Activated naive CD8-positive, alpha-beta T cell treated with anti-CD3 and anti-CD28 coated beads, Interleukin-2, amount 50 U/mL, for 24 hours (primary cell): ENCODE measurements at places on chromosomes 7 and 10.

DNA sequence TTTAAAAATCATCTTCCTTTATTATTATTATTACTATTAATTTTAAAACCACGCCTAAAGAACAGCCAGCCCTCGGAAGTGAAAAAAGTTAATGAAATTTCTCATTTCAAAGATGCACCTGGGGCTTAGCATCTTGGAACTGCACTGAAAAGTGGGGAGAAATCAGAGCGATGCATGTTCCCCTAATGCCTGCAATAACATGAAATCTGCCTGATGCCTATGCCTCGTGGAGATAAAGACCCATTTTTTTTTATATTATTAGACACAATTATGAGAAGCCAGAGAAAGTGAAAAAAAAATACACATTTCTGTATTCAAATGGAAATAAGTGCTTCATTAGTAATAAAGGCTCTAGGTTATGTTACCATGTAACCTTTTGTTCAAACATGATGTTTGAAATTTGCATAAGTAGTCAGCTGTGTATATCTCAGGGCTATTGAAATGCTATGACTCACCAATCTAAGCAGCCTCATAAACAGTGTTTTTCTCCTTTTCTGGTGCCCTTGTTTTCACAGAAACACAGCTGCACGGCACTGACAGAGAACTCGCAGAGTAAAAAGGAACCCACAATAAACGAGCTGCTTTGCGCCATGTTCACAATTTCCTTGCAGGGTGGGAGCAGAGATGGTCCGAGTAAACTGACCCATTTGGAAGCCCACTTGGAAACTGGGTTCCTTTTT lies 175.8 kb upstream of the PRKCQ start:
- no peak for DNase-seq

DNA sequence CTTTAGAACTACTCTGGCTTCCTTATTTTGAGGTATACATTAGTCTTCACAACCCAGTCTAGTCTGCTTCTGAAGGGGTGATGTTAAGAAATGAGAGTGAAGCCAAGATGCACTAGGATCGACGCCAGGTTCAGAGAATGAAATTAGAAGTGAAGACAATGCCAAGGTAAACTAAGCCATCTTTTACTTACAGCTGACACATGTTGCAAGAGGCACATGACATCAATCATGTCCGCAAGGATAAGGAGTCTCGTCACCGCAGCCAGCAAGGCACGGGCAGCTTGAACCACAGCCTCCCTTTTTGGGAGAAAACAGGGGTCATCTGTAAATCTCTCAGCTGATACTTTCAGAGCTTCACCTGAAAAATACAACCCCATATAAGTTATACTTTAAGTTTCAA lies 156.7 kb downstream of the CTNNA3 start:
- no peak for DNase-seq

DNA sequence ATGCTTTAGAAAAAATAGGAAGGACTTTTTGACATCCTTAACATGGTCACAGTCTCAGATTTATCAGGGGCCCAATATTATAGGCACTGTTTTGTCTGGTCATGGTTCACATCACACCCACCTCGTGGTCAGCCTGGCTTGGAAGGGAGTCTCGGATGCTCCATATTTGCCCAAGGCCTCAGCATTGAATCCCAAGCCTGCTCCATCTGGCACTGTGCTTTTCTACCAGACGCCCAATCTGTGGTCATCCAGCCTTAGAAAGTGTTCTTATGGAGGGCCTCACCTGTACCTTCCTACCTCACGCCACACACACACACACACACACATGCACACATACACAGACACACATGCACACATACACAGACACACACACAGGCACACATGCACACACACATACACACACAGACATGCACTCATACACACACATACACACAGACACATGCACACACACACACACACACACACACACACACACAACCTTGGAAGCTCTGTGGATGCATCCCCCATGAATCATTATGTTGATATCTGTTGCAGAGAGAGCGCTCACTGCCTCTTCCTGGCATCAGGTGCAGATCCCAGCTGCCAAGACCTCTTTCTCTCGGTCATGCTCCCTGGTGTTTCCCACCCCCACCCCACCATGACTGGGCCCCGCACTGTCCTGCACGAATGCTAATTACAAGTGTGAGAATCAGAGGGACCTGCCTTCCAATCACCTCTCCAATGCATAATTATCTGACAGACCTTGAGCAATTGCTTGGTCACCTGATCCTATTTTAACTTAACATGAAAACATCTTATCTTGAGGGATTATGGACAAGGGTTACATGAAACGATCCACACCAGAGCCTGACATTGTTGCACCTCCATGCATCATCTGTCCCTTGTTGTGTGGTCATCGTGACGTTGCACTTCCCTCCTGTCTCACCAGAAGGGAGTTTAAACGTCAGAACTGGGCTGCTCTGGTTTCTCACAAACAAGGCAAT lies 122.7 kb upstream of the TMEM72 start:
- DNase-seq, result no peak

DNA sequence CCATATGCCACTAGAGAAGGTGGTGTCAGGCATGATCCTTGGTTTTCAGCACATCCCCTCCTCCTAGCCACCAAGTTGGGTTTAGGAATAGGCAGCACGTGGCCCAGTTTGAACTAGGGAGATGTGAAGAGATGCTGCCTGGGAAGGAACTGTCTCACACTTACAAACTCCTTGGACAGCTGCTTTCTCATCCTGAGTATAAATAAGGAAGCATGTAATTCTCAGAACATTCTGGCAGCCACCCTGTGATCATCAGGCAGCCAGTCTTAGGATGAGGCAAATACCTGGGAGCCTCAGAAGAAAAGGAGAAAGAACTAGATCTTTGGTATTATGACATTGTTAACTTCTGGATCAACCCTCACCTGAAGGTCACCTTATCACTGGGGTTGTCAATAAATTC lies 21.3 kb upstream of the XPNPEP1 start:
- DNase-seq, result no peak

- DNase-seq, result peak; percentile 92
Observed at GRCh38 chr10:30687698-30688213, 58.2 kb upstream of the LYZL2 start.

DNA sequence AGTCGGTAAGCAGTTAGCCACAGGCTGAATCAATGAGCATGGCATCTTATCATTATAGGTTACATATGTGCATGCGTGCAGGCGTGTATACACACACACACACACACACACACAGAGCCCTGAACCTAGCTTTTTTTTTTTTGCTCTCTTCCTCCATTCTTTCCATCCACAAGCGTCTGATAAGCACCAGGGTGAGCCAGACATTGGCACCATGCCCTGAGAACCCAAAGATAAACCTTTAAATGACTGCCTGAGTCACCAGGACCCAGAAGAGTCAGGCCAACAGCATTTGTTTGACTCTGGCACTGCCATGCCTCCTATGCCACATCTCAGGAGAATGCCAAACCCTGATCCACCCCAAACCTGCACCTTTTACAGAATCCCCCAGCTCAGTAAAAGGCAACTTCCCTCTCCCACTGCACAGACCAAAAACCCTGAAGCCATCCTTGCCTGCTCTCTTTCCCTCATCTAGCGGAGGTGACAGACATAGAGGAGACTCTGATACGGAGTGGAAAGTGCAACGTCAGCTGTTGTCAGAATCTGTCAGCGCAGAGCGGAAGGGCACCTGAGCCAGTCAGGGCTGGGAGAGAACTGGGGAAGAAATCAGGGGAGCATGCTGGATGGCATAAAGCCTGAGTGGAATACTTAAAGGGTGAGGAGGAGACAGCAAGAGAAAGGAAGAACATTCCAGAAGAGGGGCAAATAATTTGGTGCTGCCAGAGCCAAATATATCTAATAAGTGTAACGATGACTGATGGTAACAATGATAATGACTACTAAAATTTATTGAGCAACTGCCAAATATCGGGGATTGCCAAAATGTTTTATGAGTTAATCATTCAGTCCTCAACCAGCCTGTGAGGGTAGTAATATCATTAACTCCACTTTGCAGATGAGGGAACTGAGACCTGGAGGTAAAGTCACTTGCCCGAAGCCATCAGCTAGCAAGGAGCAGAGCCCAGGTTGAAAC lies 3.2 kb downstream of the PARP12 start:
- DNase-seq, result peak; percentile 46

DNA sequence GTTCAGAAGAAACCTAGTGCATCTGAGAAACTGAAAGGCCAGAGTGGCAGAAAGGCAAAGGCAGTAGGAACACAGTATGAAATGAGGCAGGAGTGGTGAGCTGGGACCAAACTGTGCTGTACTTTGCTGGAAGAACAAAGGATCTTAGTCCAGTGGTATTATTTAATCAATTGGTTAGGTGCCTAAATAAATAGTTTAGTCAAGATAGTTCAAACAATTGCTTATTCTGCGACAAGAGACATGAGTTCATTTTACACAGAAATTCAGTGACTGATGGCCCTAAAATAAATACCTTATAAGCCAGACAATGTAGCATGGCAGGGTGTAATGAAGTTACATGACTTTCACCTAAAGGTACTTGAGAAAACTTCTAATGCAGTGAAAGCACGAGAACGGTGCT lies 181.8 kb upstream of the LRRN3 start:
- no peak for DNase-seq

- DNase-seq, result no peak
Observed at GRCh38 chr10:104077247-104077646, 8.4 kb downstream of the COL17A1 start.

GRCh38 chr10:28429573-28430216 lies 103.2 kb upstream of the WAC start:
- no peak for DNase-seq

- no peak for DNase-seq
Observed at GRCh38 chr7:1318661-1319060, 86.0 kb downstream of the UNCX start.

- no peak for DNase-seq
Observed at GRCh38 chr7:4774658-4775249, 669 bp upstream of the AP5Z1 start.
